ENCODE measurements at places on chromosomes 16 and 17. TPM values are rescaled to one million over a fixed set of nuclear protein-coding genes. Genes with fewer than 3 reads are reported as not detected.

DNA sequence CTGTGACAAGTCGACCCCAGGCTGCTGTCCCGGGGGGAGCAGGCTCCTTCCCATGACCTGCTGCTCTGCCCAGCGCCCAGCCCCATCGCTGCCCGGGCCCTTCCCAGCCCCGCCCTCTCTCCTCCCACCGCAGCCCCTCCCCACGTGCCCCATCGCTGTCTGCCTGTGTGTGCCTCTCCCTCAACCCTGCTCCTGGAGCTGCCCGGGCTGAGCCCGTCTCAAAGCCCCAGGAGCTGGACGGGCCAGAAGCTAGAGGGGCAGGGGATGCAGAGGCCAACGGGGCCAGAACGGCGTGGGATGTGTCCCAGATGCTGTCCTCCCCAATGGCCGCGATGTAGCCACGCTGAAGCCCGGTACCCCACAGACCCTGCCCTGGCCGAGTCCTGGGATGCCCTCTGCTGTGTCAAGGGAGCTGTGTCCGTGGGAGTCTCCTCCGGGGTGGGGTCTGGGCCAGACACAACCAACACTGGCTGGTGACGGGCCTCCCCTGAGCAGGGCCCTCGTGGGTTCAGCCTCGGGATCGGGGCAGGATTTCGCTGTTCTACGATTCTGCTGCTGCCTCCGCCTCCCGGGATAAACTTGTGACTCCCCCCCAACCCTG lies 118.2 kb upstream of the ZNF750 start:
- DNase-seq = no peak

DNA sequence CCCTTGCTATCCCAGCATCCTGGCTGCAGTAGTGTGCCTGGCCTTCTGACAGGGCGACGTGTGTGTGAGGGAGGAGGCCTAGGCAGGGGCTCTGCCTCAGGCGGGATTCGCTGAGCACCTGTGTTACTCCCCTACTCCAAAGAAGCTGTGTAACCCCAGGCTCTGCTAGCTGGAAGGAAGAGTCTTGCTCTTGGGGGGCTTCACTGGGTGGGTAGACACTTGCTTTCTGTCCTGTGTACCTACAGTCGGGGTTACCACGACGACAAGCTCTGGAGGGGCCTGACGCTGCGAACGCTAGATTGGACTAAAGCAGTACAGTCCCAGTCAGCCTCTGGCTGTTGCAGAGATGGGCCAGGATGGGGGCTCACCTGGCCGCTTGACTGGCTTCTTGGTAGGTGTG lies 9.5 kb downstream of the EXOC7 start:
- no peak for DNase-seq

DNA sequence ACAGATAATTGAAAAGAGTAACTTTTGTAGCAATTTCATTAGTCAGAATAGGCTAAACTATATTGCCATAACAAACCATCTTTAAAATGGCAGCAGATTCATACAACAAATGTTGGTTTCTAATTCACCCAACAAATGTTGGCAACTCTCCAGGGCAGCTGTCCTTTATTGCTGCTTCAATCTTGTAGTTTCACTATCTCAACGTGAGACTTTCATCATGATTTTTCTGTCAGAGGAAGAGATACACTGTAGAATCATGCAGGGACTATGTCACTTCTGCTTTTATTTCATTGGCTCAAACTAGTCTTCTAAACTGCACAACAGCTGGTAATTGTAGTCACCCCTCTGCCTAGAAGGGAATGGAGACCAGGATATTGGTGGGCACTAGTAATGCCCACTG lies 174.2 kb downstream of the TANC2 start:
- no peak for DNase-seq

DNA sequence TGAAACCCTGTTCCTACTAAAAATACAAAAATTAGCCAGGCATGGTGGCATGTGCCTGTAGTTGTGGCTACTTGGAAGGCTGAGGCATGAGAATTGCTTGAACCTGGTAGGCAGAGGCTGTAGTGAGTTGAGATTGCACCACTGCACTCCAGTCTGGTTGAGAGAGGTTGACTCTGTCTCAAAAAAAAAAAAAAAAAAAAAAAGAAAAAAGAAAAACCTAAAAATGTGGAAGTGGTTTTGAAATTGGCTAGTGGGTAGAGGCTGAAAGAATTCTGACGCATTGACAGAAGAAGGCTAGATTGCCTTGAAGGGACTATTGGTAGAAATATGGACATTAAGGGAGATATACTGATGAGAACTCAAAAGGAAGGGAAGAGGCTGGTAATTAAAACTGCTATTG lies 33.6 kb upstream of the CPPED1 start:
- no peak for DNase-seq

GRCh38 chr17:68080411-68081150 lies 45.0 kb downstream of the KPNA2 start:
- no peak for DNase-seq

GRCh38 chr17:5097101-5097834 lies 14.4 kb downstream of the ZNF232 start:
- DNase-seq = no peak

- no peak for DNase-seq
Observed at GRCh38 chr17:37848690-37849616, 75.3 kb upstream of the TBC1D3K start.

DNA sequence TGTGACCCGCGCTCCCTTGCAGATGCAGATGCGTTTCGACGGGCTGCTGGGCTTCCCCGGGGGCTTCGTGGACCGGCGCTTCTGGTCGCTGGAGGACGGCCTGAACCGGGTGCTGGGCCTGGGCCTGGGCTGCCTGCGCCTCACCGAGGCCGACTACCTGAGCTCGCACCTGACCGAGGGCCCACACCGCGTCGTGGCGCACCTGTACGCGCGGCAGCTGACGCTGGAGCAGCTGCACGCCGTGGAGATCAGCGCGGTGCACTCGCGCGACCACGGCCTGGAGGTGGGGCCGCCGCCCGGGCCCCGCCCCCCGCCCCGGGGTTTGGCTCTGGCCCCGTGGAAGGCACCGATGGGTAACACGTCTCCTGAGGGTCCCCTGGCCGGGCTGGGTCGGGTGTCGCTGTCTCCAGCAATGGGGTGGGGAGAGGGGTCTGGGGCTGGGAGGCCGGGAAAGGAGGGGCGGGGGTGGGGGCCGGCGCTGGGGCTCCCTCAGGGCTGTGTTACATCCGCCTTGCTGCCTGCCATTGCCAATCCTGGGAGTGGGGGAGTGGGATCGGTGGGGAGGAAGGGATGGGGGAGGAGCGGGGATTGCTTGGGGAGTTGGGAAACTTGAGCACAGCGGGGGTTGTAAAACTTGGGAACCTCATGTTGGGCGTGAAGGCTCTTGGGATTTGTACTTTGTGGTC lies 737 bp downstream of the NUDT16L1 start:
- no peak for DNase-seq

DNA sequence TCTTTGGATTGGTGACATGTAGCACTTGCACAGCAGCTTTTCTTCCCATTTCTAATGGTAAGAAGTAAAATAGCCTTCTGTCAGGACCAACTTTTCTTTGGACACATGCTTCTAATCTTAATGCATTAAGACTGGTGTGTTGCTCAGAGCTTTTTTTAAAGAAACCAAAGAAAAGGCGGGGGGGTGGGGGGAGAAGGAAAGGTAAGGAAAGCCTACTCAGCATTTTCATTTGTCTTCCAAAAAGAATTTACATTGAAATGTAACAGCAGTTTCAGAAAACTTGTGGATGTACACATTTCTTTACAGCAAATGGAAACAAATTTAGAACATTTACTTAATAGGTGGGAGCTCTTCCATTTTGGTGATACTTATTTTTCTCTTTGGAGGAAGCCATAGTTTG lies 49.6 kb downstream of the NLK start:
- no peak for DNase-seq

- DNase-seq = no peak
Observed at GRCh38 chr16:27385398-27385797, 16.6 kb upstream of the IL21R start.

DNA sequence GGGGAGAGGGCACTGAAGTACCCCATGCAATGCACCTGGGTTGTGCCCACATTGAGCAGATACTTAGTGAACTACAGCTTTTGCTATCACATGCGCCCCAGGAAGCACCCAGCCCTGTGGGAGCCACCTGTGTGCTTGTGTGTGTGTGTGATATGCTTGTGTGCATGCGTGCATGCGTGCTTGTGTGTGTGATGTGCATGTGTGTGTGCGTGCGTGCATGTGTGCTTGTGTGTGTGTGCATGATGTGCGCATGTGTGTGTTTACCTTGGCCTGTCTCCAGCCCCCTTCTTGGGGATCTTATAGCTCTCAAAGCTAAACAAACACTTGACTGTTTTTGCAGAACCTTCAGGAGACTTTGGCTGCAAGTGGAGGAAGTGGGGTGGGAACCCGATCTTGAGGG lies 841 bp downstream of the C16orf89 start:
- DNase-seq = no peak

GRCh38 chr16:14284371-14284770 lies 213.3 kb downstream of the MRTFB start:
- no peak for DNase-seq

Gene HBA1
- 4.4 TPM for total RNA-seq

Gene PCGF2
- total RNA-seq = 43.9 TPM

Gene ADAMTS18
- not detected for total RNA-seq

Gene CCL1
- total RNA-seq = not detected

Gene PRR35
- 2.2 TPM for total RNA-seq

All from Panc1 (cell line).